ENCODE measurements at places on chromosomes 4 and X.

DNA sequence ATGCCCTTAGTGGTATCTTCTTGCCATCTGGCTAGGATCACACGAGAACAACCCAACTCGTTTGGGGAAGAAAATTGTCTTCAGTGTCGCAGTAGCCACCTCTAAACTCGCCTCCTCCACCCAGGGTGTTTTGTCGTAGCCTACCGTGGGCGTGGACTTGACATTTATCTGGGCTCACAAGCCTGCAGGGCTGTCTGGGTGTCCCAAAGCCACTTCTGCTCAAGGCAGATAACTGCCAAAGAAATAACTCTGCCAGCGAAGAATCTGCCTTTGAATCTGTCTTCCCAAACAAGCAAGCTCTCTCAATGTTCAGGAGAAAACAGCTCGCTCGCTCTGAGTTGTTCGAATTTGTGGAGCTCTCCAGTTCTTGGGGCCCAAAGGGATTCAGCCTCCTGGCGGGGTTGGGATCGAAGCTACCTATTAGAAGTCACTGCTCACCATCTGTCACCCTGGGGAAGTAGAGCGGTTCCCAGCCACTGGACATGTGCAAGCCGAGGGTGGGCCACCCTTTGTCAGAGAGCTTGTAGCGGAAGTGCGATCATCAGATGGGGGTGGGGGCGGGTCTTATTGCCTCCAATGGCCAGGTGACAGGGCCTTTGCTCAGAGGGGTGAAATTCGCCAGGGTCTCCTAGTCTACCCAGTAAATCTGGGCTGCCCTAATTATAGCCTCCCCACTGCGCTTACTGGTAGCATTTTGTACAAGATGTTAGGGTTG lies 14.8 kb downstream of the BLOC1S4 start:
- DNase-seq, result no peak

DNA sequence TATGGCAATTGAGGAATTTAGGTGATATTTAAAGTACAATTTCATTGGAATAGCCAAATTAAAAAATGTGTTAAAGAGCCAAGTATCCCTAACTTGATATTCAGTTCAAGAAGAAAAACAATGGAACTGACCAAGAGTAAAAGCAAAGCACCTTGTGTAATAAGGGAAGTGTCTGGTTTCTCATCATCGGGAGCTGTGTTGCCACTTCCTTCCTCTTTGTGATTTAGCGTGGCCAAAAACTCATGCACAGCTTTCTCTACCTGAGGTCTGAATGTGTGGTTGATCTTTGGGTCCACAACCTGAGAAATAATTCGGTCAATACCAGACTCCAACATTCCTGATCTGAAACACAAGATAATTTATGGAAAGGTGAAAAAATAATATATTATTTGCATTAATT lies 12.4 kb downstream of the BOD1L1 start:
- DNase-seq, result no peak

DNA sequence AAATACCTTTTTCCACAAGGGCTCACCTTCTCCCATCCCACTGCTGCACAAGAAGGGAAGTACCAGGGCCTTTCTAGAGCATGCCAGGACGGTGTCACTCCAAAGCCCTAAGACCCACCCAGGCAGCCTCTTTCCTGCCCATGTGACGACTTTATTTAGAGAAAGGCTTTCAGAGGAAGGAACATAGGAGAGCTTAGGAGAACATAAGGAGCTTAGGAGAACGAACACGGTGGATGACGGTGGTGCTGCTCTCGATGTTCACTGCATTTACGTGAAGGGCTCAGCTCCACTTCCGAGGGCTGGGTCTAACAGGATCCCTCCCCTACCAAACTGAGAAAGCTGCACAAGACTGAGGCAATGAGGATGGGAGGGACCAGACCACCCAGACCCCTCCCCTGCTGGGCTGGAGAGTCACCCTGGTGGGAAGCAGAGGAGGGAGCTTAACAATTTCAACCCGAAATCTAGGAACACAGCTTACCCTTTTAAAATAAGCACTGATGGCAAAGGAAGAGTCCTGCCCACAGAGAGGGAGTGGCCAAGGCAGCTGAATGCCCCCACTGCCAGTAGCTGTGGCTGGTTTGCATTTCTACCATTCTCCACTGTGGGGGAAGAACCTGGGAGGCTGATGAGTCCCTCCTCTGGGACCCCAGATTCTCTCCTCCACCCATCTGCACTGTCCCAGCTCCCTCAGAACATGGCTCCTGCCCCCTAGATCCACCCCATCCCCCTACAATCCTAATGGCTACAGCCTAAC lies 29.8 kb downstream of the ZFYVE28 start:
- no peak for DNase-seq

GRCh38 chr4:84177831-84178542 lies 321.1 kb downstream of the NKX6-1 start:
- DNase-seq, result no peak

GRCh38 chr4:3307891-3308575 lies 15.2 kb downstream of the RGS12 start:
- DNase-seq, result no peak

DNA sequence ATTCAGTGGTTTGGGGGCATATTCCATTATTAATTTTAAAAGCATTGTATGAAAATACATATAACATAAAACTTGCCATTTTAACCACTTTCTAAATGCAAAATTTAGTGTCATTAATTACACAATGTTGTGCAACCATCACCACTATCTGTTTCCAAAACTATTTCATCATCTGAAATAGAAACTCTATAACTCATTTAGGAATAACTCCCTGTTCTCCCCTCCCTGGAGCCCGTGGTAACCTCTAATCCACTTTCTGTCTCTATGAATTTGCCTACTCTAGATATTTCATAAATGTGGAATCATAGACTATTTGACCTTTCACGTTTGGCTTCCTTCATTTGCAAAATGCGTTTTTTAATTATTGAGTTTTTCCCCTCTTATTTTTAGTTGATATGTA lies 101.4 kb upstream of the GPC4 start:
- DNase-seq, result no peak

GRCh38 chr4:86019906-86020305 lies 339.9 kb downstream of the MAPK10 start:
- no peak for DNase-seq

GRCh38 chr4:108068442-108068841 lies 78.8 kb downstream of the HADH start:
- DNase-seq, result no peak

GRCh38 chr4:47383829-47384427 lies 79.6 kb downstream of the COMMD8 start:
- DNase-seq, result peak; percentile 37

DNA sequence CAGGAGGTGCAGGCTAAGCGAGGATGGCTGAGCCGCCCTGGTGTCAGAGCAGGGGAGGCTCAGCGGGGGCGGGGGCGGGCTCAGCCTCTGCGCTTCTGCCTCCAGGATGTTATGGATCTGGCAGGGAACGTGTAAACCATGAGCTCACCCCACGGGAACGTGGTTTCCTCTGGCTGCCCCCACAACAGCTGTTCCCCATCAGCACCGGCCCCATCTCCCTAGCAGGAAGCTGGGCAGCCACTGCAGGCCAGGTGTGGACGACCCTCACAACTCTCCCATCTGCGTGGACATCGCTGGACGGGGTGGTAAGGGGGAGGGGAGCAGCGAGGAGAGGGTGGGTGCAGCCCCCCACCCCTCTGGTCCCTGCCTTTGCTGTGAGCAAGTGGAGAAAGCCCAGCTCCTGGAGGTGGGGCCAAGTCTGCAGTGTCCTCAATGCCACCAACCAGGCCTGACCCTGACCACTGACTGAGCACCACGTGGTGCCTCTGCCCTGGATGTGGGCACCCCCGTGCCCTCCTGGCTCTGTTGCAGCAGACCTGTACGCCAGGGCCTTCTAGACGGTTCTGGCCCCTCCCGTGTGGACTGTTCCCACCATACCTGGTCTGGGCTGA lies 28.1 kb upstream of the SPON2 start:
- no peak for DNase-seq

GRCh38 chrX:106963111-106963510 lies 36.9 kb downstream of the MORC4 start:
- no peak for DNase-seq

DNA sequence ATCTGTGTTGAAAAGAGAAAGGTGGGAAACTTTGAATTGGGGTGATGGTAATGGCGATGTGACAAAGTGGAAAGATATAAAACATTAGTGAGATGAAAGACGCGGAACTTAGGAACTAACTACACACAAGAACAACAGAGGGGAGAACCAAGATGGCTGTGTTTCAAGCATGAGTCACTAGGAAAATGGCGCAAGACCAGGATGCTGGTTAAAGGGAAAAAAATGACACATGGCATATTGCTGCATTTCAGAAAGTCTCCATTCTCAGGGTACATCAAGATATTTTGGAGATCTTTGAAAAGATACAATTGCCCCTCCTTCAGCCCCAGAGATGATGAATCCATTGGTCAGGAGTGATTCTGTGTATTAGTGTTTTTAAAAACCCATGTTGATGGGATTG lies 164.4 kb downstream of the FBXO8 start:
- DNase-seq, result no peak

GRCh38 chr4:171651071-171651470 lies 162.1 kb upstream of the GALNTL6 start:
- DNase-seq, result no peak

DNA sequence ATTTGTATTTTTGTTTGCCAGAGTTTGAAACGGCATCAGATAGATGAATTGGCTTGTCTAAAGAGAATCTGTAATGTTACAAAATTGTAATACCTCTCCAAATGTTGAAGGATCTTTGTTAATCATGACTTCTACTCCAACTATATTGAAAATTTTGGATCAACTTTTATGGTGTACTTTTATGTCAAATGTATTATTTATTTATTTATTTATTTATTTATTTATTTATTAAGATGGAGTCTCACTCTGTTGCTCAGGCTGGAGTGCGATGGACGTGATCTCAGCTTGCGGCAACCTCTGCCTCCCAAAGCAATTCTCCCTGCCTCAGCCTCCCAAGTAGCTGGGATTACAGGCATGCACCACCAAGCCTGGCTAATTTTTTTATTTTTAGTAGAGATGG lies 36.0 kb downstream of the RPA4 start:
- no peak for DNase-seq

DNA sequence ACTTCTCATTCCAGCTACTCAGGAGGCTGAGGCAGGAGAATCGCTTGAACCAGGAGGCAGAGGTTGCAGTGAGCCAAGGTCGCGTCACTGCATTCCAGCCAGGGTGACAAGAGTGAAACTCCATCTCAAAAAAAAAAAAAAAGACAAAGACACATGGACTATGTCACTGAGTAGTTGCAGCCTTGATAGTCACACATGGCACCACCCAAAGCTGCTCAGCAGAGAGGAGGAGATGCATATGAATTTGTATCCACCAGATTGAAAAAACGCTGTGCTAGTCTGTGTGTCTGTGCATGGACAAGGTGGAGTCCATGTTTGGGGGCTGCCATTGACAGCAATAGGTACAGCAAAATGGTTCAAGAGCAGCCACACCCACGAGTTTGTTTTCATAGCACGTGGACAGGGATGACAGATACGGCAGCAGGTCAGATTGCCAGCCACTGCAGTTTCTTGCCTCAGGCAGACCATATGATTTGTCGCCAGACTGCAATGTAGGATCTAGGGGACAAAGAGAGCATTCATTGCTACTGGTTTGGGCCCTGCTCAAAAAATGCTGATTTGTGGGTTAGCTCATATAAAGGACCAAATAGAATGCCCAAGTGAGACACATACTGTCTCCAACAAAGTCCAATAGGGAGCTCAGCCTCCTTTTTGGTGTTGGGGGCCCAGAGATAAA lies 89.9 kb downstream of the CEP135 start:
- no peak for DNase-seq

- DNase-seq, result no peak
Measured at GRCh38 chr4:1753697-1754311, 32.5 kb downstream of the TACC3 start.

DNA sequence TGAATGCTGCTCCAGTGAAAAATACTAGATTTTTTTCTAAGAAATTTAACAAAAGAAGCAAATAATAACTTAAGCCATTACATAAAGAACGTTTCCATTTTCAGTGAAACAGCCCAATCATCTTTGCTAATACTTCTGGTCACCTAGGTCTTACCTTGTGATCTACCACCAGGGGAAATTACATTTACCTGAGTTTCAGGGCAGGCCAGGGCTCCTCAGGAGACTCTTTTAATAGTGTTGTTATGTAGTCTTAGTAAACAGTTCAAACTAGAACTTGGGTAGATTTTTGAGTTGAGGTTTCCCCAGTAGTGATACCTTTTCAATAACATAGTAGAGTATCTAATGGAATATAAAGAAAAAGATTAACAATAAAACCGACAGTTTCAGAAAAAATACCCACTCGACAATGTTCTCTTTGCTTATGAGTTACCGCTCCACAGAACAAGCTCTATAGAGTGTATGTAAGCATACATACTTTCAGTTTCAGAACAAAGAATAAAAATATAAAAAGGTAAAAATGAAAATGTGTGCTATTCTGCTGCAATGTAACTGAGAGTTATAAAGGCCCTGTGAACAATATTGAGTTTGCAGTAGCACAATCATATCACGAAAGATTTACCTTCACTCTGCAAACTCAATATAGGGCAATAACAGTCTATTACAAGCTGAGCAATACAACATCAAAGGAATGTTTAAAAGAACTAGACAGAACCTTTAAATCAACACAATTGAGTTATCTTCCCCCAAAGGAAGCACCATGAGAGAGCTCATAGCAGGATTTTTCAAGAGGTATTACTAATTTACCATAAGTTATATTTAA lies 165.8 kb downstream of the ATOH1 start:
- DNase-seq, result no peak

GRCh38 chr4:165905405-165906027 lies 32.5 kb downstream of the TLL1 start:
- no peak for DNase-seq

GRCh38 chrX:78997870-78998558 lies 52.8 kb downstream of the P2RY10 start:
- no peak for DNase-seq

DNA sequence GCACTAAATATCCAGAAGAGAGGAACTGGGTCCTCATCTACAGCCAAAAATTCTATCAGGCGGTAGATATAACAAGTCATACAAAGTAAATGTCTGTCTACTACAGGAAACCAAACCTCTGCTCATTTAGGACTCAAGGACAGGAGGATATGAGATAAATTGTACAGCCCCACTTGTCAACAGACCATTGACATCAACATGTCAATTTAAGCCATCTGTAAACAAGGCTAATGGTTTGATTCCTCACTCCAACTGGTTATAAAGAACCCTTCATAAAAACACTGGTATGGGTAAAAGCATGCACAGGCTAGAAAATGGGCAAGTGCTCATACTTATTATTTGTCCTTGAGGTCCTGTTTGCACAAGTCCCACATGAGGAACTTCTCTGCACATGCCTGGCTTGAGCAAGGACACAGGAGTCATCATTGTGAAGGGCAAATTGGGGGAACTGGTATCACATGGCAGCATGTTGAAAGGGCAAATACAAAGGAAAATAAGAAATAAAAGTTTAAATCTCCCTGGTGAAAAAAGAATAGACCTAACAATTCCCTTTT lies 13.2 kb downstream of the RTL8B start:
- no peak for DNase-seq

GRCh38 chr4:2848449-2848848 lies 4.8 kb downstream of the ADD1 start:
- no peak for DNase-seq

DNA sequence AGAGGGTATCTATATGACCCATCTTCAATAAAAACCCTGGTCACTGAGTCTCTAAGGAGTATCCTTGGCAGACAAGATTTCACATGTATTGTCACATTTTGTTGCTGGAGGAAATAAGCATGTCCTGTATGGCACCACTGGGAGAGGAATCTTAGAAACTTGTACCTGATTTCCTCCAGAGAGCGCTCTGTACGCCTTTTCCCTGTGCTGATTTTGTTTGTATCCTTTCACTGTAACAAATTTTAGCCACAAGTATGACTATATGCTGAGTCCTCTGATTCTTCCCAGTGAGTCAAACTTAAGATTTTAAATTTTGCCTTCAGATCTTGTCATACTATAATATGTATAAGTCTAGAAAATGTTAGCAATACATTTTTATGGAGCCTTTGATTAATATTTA lies 102.8 kb downstream of the ITIH6 start:
- no peak for DNase-seq

Measured in NCI-H1417 (cell line).